Stimulated activated CD4-positive, alpha-beta T cell treated with anti-CD3 and anti-CD28 coated beads, Interleukin-1b, Interleukin-23, amount 100 ng/mL, for 24 hours (primary cell): ENCODE measurements at places on chromosomes 13 and 19.
A peak's percentile ranks its signal among the peaks of the same experiment; 100 is the strongest.

DNA sequence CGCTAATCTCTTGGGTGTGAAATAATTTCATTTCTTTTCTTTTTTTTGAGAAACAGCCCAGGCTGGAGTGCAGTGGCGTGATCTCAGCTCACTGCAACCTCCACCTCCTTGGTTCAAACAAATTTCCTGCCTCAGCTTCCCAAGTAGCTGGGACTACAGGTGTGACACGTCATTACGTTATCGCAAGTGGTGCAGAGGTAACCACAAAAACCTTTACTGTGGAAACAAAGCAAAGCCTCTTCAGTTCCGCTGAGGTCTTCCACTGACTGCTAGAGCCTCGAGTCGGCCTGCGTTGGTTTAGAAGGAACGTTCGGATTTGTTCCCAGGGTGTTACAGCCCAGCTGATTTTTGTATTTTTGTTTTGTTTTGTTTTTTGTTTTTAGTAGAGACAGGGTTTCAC lies 2.0 kb upstream of the ZNF784 start:
- no peak for DNase-seq

GRCh38 chr13:63190742-63191141 lies 1775.1 kb upstream of the PCDH20 start:
- no peak for DNase-seq

- no peak for DNase-seq
These were observed 3.4 kb upstream of the LAMP1 start for GRCh38 chr13:113293686-113294085.

GRCh38 chr19:4660181-4660791 lies 9.9 kb downstream of the MYDGF start:
- no peak for DNase-seq

DNA sequence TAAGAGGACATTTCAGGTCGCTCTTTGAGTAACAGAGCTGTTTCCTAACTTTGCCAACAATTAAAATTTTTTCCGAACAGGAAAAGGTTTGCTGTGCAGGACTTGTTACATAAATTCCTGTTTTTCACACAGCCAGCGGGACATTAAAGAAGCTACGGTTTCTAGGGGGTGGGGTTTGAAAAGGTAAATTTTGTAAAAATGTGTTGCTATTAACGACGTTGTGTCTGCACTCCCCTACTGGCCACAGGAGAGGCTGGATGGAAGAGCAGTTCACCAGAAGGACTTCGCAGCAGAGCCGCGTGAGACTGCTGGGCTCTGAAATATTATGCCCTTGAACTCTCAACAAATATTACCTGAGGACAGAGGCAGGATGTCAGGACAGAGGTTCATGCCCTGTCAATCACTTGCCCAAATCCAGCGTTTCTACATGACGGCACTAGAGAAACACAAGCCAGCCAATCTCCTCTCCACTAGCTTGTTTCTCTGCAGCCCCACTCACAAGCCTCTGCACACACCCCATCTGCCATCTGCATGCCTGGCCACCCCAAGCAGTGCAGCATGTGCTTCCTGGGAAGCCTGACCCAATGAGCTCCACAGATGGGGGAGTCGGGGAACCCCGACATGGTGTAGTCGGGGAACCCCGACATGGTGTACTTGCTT lies 102.0 kb downstream of the FOXO1 start:
- DNase-seq, result no peak

DNA sequence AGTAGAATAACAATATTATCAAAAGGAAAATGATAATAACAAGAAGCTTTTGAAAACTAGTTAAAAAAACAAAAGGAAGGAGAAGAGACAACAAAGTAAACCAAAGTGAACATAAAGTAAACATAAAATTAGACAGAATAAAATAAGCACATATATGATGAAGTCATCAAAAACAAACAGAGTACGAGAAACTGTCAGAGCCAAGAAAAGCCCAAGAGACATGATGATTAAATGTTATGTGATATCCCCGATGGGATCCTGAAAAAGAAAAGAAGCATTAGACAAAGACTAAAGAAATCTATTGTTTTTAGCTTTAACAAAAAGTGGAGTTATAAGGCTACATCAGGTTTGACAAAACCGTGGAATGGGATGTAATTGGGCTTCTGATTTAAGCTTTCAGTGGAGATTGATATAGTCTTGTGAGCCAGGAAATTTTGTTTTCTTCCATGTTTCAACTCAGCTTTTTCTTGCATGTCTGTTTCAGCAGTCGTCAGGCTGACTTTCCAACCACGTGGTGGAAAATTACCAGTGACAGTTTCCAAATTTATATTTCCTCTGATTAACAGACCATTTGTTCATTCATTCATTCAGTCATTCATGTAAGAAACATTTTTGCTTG lies 64.9 kb downstream of the KL start:
- DNase-seq, result no peak

GRCh38 chr19:41995959-41996797 lies 2.1 kb upstream of the ATP1A3 start:
- DNase-seq, result no peak

DNA sequence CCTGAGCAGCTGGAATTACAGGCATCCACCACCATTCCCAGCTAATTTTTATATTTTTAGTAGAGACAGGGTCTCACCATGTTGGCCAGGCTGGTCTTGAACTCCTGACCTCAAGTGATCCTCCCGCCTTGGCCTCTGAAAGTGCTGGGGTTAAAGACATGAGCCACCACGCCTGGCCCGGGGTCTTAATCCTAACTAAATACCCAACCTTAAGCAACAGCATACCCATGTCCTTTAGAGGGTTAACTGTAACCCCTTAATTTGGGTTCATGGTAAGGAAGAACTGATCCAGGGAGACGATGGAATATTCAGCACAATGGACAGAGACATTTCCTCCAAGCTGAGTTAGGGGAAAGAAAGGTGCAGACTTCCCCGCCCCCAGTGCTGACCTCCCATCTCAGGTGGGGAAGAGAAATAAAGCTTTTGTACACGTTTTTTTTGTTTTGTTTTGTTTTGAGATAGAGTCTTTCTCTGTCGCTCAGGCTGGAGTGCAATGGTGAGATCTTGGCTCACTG lies 8.7 kb upstream of the GALP start:
- DNase-seq, result no peak

GRCh38 chr19:18765224-18765623 lies 25.9 kb downstream of the COMP start:
- no peak for DNase-seq

GRCh38 chr13:27372896-27373295 lies 51.5 kb upstream of the GTF3A start:
- no peak for DNase-seq

- DNase-seq, result no peak
These were observed 18.0 kb upstream of the CD70 start for GRCh38 chr19:6608940-6609339.

DNA sequence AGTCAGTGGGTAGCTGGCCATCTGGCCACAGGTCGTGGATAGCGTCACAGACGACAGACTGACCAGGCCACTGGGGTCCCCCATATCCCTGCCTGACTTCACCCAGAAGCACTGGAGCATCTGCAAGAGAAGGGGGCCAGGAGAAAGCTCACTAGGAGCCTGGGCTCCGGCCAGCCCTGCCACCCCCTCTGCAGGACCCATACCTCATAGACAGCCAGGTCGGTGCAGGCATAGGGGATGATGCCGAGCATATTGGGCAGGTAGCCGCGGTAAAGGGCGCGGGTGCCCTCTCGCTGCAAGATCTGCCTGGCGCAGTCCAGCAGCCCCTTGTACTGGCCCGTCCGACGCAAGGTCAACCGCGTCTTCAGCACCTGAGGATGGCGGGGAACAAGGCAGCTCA lies 2.5 kb upstream of the KHSRP start:
- no peak for DNase-seq

DNA sequence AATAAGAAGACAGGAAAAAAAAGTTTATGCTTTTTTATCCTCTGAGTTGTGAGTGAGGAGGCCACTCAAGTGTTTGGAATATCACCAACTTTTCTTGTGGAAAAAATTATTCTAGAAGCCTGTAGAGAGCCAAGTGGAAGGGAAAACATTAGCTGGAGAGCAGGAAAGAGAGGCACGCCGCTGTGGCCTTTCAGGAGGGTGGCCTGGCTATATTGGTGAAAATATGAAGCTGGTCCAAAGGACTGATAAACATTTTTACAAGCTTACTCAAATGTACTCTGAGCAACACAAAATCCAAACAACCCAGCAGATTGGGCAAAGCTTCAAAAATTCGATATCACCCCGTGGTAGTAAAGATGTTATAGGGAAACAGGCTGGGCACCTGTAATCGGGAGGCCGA lies 2.3 kb upstream of the EIF3G start:
- no peak for DNase-seq

- DNase-seq, result peak; percentile 14
These were observed 285 bp downstream of the TMEM143 start for GRCh38 chr19:48363500-48363809.

- DNase-seq, result no peak
These were observed 311.3 kb downstream of the KLF5 start for GRCh38 chr13:73370066-73370465.

DNA sequence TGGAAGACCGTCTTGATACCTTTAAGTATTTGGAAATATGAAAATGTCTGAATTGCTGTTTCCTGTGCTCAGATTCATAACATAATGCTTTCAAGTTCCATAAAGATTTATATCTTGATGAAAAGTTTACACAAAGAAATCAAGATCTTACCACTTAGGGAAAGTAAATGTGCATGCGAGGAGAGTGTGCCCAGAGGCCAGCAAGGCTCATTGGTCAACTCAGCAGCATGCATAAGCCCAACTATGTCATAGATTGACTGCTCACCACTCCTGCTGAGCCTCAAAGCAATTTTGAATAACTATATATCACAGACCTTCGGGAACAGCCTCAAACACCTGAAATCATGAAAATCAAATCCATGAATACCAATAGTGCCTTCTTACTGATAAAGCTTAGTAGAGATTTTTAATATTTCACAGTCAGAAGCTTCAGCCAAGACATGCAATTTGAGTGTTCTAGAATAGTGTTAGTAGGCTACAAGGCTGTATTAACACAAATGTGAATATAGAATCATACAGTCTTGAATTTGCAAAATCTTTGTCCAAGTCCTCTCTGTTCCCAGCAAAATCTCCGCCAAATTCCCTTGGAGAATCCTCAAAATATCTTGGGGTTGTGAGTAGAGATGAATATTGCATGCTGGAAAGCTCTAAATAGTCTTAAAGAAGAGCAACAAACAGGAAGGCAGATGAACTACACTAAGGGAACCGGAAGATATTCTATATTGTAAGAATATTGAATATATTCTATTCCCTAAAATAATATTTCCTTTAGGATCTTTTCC lies 124.1 kb downstream of the DCLK1 start:
- no peak for DNase-seq

GRCh38 chr13:58579468-58579867 lies 947.9 kb downstream of the PCDH17 start:
- no peak for DNase-seq

- no peak for DNase-seq
These were observed 3.4 kb upstream of the CTU1 start for GRCh38 chr19:51111606-51112005.

DNA sequence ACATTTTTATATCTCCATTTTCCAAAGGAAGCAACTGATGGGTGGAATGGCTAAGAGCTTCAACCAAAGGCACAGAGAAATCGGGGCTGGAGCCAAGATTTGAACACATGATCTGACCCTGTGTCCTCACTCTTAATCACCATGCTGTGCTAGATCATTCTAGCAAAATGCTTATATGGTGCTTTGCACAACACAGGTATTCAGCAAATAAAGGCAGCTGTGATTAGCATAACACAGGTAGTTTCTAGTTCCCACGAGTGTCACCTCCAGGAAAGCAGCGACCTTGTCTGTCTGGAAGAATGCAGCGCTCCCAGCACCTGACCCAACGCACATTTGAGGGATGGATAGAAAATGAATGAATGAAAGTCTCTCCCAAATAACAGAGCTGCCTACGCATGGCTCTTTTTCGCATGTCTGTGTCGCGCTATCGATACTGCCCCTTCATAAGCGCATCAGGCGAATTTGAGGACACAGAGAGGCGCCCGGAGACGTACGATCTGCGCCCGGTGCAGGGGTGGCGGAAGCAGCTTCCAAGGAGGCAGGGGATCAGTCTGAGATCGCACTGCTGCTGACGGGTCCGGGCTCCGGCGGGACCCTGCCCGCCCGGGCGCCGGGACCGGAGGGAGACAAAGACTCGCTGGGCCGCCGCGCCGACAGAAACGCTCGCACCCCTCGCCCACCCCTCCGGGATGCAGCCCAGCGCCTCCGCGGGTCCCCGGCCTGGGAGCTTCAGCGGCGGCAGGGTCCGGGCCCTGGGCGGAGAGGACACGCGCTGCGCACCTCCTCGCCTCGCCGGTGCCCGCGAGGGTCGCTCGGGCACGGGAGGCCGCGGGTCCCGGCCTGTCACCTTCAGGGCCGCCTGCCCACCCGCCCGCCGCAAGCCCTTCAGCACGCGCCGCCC lies 609 bp downstream of the EPS15L1 start:
- no peak for DNase-seq

DNA sequence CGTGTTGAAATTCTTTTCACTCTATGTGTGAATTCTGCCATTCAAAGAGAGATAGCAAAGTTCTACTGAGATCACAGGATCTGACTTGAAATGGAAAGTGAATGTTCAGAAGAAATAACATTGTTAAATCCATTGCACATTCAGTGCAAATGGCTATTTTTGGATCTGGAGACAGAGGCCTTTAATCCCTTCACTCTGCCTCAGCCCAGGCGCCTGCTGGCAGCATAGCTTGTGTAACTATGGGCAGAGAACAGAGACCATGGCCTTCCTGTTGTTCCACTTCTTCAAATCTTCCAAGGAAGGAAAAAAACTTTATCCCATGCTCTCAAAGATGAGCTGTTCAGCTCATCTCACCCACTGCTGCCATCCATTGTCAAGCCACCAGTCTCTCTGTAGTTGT lies 265.4 kb downstream of the LMO7 start:
- no peak for DNase-seq

DNA sequence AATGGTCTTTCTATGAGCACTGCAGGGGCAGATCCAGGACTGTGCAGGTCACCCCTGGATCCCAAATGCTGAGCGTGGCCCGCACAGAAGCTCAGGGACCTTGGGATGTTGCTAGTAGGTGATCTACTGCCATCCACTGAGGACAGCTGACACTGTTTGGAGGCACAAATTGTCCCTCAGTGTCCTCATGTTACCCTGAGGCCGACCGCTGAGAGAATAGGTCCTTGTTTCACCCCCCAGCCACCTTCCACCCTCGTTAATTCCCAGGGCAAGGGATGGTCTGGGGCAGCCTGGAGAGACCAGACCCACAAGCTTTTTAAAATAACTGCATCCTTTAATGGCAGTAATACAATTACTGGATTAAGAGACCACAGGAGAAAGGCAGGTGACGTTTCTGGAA lies 15.4 kb upstream of the TMEM160 start:
- no peak for DNase-seq
